RWPE1 (cell line): ENCODE measurements at places on chromosomes 6 and 20.

- DNase-seq: no peak
These were observed 125.7 kb upstream of the MTHFD1L start for GRCh38 chr6:150739711-150740349.

GRCh38 chr20:3510110-3510509, 39.3 kb downstream of the ATRN start:
- no peak for DNase-seq

DNA sequence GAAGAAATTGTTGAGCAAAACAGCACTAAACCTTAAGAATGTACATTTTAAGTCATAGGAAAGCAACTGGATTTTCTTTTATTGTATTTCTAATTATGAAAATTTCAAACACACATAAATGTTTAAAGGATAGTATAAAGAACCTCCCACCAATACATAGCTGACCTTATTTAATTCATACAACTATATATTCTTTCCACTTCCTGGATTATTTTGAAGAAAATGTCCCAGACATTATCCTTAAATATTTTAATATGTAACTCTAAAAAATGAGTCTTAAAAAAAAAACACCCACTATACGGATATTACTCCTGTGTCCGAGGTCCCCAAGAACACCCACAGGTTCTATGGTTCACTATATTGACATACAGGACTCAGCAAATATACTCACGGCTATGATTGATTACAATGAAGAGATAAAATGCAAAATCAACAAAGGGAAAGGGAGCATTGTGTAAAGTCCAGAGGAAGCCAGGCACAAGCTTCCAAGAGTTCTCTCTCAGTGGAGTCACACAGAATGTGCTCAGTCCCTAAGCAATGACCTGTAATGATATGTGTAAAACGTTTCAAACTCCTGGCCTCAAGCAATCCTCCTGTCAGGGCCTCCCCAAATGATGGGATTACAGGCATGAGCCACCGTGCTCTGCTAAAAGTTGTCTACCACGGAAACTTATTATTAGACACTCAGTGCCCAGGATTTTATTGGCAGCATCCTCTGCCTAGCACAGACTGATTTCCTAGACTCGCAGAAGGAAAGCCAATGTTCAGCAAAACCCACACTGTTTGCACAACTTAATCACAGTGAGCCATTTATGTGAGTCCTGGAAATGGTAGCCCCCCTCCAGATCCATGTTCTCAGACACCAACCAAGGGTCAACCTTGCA, 23.2 kb downstream of the GLYATL3 start:
- DNase-seq: no peak

DNA sequence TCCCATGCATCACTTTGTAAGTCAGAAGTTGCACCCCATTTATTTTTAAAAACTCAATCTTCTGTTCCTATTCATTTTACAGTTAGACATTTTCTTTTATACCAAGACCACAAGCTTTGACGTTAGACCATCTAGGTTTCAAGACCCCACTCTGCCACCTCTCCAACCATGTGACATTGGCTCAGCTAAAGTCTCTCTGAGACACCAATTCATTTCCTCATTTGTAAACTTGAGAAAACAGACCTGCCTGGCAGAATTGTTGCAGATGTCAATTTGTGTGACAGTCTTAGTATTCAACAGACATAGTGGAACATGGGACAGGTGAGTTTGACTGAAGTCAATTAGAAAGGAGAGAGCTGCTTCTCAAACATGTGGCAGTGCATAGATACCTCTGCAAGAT, 55.6 kb upstream of the CSE1L start:
- DNase-seq: no peak

GRCh38 chr6:34343806-34344205, 48.7 kb downstream of the NUDT3 start:
- no peak for DNase-seq
